ENCODE measurements at places on chromosomes 7 and 10.

DNA sequence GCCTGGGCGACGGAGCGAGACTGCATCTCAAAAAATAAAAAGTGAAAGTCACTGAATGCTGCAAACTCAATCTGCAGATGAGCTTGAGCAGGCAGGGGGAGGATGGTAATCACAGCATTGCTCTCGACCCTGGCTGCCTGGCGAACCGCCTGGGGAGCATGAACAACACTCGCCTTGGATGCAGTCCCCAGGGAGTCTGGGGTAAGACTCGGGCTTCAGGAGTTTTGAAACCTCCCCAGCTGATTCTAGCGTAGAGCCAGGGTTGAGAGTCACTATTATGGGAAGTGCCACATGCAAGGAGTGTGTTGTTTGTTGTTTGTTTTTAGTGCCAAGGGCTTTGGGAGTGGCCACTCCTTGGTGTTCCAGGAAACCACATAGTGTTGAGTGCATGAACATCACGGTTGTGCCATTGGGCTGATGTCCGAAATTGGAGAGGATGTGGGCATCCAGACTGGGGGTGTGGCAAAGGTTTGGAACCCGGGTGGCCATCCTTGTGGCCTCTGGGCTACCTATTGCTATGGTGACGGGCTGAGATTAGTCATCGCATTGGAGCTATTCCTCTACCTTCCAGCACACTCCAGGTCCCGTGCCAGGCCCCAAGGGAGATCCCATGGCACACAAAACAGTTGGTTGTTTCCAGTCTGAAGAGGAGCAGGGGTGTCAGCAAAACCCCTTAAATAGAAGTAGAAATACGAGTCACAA, 92.6 kb downstream of the RGS10 start:
- no peak for DNase-seq

GRCh38 chr10:4384245-4384644, 441.8 kb upstream of the AKR1E2 start:
- DNase-seq: no peak

DNA sequence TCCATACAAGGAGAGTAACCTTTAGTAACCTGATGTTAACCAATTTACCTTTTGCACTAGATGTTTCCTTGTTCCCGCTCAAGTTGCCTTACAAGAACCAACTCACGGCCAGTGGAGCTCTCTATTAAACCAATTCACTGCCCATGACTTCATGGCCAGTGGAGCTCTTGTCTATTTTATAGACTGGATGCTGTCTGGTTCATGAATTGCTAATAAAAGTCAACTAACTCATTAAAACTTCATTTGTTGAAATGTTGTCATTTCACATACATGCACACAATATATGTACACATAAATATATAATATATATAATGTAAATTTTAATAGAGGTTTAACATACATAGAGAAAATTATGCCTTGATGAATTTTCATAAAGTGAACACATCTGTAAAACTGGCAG, 216.3 kb downstream of the RNLS start:
- DNase-seq: no peak

DNA sequence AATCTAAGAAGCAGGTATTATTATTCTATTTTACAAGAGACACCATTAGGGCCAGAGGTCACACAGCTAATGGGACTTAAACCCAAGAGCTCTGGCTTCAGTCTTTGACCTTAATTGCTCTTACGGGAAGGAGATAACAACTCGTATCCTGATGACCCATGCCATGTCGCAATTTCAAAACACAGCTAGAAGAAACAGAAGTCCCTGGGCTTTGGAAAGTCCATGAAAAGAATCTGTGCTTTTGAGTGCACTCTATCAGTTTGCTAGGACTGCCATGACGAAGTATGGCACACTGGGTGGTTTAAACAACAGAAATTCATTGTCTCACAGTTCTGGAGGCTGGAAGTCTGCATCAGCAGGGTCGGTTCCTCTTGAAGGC, 247.8 kb upstream of the AOAH start:
- DNase-seq: no peak

DNA sequence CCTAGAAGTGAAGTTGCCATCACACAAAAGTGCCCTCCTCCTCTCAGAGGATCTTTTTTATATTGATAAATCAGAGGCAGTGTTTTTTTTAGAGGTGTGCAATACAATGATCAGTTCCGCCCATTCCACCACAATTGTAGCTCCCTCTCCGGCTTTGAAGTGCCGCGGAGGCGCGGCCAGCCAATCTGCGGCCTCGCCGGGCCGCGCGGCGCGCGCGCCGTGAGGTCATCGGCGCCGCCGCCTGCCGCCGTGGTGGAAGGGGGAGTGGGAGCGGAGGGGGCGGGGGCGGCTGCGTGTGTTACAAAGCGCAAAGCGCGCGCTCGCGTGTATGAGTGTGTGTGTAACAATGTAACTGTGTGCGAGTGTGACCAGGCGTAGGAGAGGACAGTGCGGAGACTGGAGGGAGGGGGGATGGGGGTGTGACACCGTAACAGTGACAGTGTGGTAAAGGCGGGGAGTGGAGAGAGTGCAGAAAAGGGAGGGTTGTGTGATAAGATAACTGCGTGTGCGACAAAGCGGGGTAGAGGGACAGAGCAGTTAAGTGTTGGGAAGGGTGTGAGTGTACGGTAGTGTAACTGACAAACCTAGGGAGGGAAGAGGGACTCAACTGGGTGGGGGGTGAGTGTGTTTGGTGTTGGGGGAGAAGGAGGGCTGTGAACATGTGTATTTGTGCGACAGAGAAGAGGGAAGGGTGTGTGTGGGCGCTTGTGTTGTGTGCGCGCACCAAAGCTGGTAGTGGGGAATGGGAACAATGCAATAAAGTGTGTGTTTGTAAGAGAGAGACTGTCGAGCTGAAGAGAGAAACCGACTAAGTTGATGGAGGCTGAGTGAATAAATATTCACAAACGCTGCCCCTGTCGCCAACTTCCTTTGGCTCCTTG, at the start of gene SP8:
TSS of gene SP8 (minus strand) at position 108 of the 881 bp plus-strand sequence. CDS start at position 20, 88 bp downstream.
- no peak for DNase-seq

GRCh38 chr10:97682042-97682441, 5.0 kb downstream of the AVPI1 start:
- DNase-seq: no peak

GRCh38 chr10:3192856-3193635, 20.5 kb upstream of the PITRM1 start:
- peak; percentile 58 for DNase-seq

GRCh38 chr10:28366994-28367393, 64.1 kb upstream of the MPP7 start:
- DNase-seq: no peak

DNA sequence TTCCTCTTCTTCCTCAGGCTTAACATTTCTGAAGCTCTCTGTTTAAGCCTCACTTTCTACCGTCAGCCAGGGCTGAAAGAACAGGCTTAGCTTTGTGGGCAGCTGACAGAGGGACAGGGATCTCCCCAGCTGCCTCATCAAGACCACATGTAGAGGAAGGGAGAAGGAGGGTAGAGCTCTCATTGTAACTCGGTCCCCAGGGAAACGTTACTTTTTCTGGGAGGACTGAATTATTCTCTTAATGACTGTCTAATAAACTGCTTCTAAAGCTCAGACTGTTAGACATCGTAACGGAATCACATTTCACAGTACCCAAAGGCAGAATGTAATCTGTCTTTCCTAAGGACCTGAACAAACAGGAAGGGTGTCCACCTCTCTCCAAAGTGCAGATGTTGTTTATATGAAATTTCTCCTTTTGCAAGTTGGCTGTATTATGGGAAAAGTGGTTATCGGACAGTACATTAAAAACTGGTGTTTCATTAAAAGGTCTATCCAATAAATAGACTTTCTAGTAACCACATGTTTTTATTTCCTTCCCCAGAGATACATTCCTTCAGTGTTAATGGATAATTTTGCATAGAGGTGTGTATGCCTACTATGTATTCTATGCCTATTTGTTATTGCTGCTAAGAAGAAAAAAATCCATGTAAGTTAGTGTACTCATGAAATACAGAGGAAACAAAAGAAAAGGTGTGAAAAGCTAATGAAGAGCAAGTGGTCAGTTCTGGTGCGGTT, 144.2 kb downstream of the CTTNBP2 start:
- no peak for DNase-seq

- DNase-seq: no peak
These were observed 861 bp upstream of the TSPAN14 start for GRCh38 chr10:80453056-80453841.

GRCh38 chr7:113809581-113809980, 109.2 kb downstream of the PPP1R3A start:
- no peak for DNase-seq

- DNase-seq: no peak
These were observed 488.5 kb downstream of the ZNF33B start for GRCh38 chr10:42149722-42150427.

GRCh38 chr10:3102720-3103427, 35.5 kb downstream of the PFKP start:
- DNase-seq: no peak

- no peak for DNase-seq
These were observed 104.7 kb upstream of the FAM20C start for GRCh38 chr7:87671-88070.

DNA sequence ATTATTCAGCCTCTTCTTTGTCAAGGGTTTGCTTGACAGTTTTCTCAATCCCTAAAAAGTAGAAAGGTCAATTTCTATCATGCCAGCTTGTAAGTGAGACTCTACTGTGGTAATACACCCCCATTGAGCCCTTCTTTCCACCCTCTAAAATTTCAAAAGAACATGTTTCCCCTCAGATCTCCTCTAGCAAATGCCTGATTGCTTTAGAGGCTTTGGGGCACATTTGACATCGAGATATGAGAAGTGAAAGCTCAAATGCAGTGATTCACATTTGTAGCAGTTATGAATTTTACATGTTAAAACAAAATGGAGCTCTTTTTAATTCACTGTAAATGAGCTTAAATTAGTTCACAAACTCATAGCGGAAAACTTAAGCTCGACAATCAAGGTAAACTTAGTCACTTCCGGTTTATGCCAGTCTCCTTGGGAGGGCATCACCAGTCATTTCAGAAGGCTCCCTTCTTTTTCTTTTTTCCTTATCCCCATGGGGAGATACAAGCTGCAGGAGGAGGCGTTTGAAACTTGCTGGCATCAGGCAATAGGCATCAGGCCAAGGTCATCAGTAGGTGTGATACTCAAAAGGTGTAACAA, 55.3 kb upstream of the ADO start:
- no peak for DNase-seq

DNA sequence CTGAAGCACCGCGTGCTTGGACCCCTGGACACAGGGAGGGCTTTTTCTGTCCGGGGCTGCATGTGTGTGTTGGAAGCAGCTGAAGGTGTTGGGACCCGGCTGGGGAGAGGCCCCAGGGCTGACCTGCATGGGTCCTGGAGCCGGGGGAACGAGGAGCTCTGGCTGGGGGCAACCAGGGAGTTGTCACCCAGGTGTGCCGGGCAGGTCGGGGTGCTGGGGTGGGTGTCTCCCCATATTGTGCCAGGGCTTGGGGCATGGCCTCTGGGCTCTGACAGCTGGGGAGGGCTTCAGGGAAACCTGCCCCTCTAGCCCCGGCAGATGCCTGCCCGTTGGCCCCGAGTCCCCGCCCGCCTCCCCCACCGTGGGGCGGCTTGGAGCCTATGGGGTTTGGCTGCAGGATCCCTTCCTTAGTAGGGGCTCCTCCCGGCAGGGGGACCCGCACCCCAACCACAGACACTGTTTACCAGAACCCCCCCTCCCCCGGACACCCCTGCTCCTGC, 42.3 kb downstream of the UNCX start:
- no peak for DNase-seq

GRCh38 chr7:121755818-121756552, 117.0 kb upstream of the PTPRZ1 start:
- DNase-seq: no peak

- no peak for DNase-seq
These were observed 205.0 kb upstream of the KCTD7 start for GRCh38 chr7:66423729-66424128.

GRCh38 chr10:71396711-71397295, at the start of gene CDH23:
Gene CDH23, plus strand, starts transcription at chr10:71396920. Its CDS starts 42,912 bp downstream, at chr10:71439832.
- no peak for DNase-seq

DNA sequence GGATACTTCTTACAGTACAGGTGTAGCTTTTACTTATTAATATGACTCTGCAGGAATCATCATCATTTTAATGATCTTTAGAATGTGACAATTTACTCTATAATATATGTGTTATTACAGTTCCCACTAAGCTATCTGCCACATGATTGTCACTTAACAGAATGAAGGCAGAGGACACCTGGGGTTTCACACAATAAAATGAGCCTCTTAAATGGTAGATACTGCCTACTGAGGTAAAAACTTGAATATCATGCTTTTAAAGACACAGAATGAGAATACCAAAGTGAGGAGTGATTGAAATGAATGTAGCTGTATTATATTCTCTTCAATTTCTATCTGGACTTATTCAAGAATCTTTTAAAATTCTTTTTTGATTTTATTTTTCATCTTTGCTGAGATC, 1255.3 kb upstream of the LRRN3 start:
- DNase-seq: no peak

- no peak for DNase-seq
These were observed 45.7 kb downstream of the GLRX3 start for GRCh38 chr10:130181858-130182257.

DNA sequence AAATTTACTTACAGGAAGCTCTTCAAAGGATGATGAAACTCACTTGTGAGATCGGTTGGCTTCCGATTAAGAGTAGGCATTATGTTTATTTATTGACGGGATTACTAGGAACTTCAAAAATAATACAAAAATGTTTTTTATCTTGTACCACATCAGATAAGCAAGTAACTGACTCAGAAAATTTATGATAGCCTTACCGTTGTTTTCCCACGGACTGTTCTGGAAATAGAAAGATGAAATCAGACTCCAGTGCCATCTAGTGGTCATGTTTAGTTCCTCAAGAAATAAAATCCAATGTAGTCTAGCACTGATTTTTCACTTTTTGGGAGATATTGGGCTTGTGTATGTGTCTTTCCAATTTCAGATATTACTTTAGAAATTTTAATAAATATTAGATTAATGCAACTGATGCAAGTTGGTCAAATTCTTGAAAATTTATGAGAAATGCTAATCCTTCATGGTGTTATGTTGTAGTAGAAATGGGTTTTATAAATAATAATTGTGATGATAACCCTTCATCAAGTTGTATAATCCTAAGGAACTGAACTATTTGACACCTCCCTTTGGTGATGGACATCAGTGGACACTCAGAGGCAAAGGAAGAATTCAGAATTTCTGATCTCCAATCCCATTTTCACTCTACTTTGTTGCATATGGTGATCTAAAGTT, 168.8 kb downstream of the TMEM26 start:
- DNase-seq: peak; percentile 58

GRCh38 chr7:20219446-20220292, 2.5 kb upstream of the MACC1 start:
- DNase-seq: peak; percentile 77

GRCh38 chr7:9148687-9149086, 715.3 kb downstream of the NXPH1 start:
- no peak for DNase-seq

DNA sequence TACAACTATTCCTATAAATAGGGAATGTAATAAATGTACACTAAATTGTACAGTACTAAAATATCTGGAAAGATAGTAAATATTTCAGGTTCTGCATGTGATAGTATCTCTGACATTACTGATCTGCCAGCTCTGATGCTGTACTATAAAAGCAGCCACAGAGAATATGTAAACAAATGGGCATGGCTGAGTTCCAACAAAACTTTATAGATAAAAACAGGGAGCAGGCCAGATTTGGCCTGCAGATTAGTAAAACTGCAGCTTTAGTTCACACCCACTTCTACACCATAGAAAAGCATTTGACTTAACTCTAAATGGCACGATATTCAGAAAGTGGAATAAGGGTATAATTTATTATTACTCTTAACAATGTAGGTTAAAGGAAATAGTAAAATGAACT, 18.8 kb upstream of the TLL2 start:
- DNase-seq: no peak

Measured in CD4-positive, alpha-beta T cell treated with Interferon alpha-2 for 1 hour (primary cell).